Activated CD4-positive, alpha-beta T cell treated with anti-CD3 and anti-CD28 coated beads, Interleukin-2, amount 50 U/mL, for 4 hours (primary cell): ENCODE measurements at places on chromosomes 7 and 10.

DNA sequence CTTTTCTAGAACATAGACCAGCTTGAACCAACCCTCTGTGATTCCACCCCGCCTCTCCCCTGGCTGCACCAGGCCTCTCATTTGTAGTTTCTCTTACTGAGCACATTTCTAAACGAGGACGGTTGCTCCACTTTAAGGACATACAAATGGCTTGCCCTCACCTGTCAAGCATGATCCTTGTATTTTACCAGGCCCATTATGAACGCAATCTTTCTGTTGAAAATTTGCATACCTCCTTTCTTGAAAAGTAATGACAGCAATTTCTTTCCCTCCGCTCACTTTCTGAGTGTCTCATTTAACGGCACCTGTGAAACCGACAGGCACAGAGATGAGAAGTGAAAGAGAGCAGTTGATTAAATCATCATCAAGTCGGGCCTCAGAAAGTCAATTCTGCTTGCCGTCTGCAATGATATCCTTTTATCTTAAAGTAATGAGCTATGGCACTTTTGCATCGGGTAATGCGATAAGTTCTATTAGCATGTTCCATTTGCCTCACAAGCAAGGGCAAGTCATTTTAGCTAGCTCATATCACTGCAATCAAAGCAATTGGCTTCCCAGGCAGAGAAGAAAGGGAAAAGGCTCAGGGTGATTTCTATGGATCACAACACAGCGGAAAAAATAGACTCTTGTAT, 705.6 kb upstream of the GALNT17 start:
- DNase-seq: no peak

DNA sequence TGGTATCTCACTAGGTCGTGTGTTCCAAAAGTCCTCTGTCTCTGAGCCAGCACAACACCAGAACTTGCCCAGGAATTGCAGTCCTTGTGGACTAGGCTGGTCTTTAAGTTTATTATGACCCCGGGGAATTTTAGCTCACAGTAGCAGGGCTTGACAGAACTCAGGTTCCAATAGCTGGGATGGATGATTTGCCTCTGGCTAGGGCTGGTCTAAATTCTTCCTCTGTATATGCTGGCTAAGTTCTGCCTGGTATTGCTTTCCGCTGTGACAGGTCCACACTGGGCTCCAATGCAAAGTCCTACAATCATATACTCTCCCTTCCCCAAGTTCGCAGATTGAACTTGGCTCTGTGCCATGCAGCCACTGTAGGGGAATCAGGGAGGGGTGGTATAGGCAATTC, 52.5 kb downstream of the FAS start:
- no peak for DNase-seq

DNA sequence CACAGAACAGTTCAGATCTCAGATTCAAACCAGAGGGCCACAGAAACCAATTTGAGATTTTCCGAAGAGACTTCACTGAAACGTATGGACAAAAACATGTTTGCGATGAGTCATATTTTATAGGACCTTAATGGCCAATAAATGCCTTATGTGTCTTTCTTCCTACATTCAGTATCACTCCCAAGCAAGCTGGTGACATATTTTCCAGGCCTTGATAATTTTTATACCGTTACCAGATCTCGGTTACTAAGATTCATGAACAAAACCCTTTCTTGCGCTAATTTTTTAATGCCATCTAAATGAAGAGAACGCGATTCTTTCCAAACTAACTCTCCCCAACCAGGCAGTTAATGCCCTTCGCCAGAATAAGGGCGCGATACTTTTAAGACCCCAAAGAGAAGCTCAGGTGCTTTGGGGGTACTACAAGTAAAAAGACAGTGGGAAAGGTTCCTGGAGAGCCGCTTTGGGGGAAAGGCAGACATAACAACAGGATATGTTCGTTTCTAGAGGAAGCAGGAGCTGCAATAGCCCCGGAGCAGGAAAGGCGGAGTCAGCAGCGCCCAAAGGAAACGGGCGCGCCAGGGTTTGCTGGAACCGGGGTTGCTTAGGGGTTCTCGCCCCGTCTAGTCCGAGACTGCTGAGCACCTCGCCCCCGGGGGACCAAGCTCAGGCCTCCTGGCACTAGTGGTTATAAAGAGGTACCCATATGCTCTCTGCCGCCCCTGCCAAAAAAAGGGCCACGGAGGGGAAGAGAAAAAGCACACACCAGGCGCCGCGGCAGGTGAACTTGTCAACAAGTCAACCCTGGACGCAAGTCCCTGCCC, 884 bp downstream of the ICA1 start:
- no peak for DNase-seq

GRCh38 chr10:11065567-11065966, 47.9 kb downstream of the CELF2 start:
- no peak for DNase-seq

DNA sequence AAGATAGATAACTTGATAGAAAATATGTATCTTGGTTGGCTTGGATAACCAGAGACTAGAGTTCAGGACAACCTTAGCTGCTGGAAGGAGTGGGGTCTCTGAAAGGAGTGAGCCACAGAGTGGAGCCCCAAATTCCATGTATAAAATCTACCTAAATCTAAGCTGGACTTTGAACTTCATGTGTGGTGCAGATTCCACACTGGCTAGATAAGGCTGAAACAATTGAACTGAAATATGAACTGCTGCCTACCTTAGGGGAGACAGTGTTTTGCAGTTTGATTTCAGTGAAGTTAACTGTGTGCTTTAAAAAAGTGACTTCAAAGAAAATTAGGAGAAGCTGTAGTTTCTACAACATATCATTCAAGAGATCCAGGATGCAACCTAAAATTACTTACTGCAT, 123.9 kb downstream of the LRMDA start:
- no peak for DNase-seq

DNA sequence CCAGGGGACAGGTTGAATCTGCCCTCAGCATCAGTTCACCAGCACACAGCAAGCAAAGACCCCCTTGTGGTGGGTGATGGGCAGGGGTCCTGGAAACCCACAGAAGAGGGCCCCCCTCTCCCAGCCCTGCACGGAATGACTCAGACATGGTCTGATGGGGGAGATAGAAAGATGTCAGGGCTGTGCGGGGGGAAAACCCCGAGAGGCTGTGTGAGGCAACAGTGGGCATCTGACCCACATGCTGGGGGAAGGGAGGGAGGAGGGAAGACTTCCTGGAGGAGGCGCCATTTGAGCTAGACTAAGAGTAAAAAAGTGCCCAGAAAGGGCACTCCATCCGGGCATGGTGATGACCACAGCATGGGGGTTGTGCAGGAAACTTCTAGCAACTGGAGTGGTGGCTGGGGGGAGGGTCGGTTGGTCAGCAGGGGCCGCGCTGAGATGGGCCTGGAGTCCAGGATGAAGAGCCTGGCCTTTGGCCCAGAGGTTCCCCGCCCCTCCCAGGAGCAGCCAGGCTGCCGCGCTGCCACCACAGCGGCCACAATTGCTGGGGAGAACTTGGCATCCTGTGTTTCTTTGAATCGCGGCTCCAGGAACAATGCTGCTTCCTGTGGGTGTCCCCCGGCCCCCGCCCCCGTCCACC, 2.5 kb downstream of the LFNG start:
- peak; percentile 66 for DNase-seq

DNA sequence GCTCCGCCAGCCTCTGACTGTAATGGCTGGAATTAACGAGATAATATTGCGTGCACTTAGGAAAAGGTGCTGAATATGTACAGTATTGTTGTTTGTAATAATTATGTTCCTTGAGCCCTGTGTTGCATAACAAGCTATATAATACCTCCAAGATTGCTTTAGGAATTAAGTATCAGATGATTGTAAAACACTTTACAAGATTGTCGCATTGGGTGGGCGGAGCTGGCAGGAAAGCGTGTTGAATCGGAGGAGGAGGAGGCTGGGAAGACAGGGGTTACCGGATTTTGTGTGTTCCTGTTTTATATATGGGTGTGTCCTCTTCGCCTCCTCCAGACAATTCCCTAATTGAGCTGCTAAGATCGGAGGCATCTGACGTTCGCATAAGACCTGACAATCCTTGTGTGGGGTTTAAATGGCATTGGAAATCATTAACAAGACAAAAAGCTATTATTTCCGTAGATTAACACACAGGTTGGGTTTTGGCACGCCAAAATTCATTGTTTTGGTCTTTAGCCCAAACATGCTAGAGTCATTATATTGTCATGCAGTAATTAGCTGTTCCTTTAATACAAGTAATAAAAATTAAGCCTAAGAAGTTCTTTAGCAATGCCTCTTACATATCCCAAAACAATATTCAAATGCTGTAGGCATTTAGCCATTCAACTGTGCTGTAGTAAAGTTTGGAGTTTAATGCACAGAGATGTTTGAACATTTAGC, 192.9 kb upstream of the SH2B2 start:
- no peak for DNase-seq

DNA sequence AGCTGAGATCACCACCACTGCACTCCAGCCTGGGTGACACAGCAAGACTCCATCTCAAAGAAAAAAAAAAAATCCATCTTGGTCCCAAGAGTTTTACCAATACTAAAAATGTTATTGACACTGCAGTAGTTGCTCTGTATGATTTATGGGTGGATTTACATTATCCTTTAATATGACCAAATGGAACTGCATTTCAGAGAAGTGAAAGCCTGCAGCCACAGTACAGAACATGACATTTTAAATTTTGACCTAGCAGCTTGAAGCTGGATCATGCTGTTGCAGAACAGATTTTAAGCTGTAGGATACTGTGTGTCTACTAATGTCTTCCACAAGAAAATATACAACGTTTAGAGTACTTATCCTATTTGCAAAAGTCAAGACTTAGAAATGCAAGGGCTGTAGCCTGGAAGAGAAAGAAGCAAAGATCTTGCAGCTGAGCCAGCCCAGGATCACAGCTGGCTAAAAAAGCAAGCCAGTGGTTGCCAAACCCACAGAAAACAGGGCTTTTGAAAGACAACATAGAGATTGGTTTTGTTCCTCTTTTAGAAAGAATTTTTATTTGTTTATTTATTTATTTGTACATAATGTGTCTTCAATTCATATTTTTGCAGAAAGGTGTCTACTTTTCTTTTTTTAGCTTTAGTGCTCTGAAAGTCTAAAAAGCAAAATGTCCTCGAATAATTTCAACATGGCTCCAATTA, 55.2 kb upstream of the WNT16 start:
- no peak for DNase-seq

DNA sequence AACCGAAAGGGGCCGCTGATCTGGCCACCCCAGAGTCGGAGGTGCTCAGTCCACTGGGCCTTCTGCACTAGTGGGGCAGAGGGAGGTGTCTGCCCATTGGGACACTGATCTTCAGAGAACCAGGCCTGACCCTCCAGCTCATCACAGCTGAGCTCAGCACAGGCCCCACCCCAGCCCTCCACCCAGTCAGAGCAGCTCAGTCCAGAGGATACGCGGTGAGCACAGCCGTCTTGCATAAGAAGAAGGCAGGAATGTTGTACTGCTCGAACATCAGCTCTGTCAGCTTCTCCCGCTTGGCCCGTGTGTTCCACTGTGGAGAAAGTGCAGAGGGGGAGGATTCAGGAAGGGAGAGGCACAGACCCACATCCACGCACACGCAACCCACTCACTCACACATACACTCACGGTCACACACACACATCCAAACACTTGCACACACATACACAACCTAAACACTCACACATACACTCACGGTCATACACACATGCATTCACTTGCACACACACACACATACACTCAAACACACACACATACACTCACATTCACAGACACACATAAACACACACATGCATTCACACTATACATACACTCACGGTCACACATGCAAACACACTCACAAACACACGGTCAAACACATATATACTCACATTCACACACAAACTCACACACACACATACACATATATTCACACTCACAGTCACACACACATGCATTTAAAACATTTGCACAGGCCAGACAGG, 6.3 kb downstream of the ACTL6B start:
- no peak for DNase-seq

- DNase-seq: no peak
Observed at GRCh38 chr7:55539380-55539779, 32.9 kb downstream of the VOPP1 start.

DNA sequence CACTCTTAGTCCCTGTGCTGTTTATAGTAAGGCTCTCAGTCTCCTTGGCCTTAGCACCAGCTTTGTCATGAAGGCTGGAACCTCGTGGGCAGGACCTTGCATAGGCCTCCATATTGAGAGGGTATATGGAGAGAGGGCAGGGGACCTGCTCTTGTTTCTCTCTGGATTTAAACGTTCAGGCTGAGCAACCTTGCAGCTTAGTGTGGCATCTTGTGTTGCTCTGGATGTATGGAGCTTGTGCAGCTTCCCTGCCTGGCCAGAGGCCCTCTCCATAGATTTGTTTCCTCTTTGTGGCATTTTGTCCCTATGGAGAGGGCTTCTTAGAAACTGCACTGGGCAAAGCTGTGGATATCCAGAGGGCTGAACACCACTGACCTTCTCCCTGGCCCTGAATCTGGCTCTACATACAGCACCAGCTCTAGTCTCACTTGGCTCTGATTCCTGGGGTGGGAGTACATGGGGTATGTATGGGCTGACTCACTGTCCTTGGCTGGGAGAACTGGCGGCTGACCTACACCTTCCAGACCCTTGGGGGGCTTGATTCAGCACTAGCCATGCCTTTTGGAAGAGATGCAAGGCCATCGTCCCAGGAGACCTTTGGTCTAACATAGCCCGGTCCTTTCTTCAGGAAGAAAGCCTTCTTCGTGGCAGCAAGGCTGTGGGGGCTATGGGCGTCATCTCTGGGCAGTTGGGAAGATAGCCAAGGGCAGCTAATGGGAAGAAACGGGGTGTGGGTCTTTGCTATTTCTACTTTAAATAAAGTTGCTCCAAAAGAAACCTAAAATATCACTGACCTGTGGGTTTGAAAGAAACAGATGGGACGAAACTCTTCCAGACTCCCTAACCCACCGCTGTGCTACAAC, 30.5 kb downstream of the ITPRIP start:
- no peak for DNase-seq

- no peak for DNase-seq
Observed at GRCh38 chr10:90779548-90779947, 78.3 kb downstream of the HTR7 start.

GRCh38 chr7:157235357-157236333, 96.9 kb downstream of the UBE3C start:
- DNase-seq: no peak

DNA sequence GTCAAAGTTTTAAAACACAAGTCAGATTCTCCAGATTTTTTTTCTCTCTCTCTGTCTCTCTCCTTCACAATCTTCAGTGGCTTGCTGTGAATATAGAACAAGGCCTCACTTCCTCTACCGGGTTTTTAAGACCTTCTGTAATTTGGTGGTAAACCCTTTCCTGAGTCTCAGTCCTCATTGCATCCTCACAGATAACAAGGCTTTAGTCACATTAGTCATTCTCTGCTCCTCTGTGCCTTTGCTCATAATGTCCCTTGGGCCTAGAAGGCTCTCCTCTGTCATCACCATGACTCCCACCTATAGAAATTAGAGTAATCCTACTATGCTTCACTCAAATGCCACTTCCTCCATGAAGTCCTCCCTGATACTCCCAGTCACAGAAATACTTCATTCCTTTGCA, 172.7 kb upstream of the HPS1 start:
- no peak for DNase-seq
